Type B pancreatic cell (in vitro differentiated cells): ENCODE measurements at places on chromosomes 5 and 9.
A peak's percentile ranks its signal among the peaks of the same experiment; 100 is the strongest.

- H3K4me1 ChIP-seq = peaks cover 25% of the 10 kb centered on the region
- H3K36me3 ChIP-seq = no peaks in the 10 kb centered on the region
- H3K27ac ChIP-seq = no peak overlapping the region
- H3K4me3 ChIP-seq = no peak overlapping the region
- no peak for DNase-seq
These were observed 329.5 kb upstream of the PUM3 start for GRCh38 chr9:3173374-3173773.

DNA sequence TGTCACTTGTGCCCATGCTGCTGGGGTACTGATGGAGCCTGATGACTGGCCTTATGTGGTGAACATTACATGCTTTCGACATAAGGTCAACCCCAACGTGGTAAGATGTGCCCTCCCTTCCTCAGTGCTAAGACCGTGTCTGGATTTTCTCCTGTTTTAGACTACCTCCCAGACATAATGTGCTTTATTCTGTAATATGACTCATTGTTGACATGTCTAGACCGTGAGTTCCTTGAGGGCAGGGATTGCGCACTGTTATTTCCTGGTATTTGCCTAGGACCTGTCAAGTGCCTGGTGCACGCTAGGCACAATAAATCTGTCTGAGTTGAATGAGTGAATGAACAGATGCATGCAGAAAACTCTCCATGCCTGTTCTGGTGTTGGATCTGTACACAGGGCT, 346.0 kb downstream of the KDM4C start:
- H3K27me3 ChIP-seq = no peaks in the 10 kb centered on the region
- DNase-seq = no peak
- H3K27ac ChIP-seq = no peak overlapping the region
- H3K4me3 ChIP-seq = no peak overlapping the region
- H3K4me1 ChIP-seq = peaks cover 8% of the 10 kb centered on the region

DNA sequence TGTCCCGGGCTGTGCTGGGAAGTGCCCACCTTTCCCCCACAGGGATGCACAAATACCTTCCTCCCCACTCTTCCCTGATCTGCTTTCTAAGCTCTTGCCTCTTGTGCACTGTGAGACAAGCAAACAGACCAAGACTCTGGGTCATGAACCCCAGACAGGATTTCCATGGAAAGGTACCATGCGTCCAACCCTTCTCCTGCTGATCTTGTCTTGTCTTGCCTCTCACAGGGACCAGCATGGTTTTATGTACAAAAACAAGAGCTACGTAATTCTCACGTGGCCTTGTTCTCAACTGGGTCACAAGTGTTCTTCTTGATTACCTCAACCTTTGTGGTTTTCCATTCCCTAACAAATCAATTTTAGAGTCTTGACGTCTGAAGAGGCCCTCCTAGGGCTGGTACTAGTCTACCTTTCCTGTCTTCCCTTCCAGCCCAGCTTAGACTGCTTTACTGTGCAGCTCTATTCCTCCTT, 176.5 kb upstream of the MAP3K1 start:
- H3K27ac ChIP-seq = peak overlapping the region; percentile 60
- no peaks in the 10 kb centered on the region for H3K27me3 ChIP-seq
- H3K4me3 ChIP-seq = no peak overlapping the region
- H3K4me1 ChIP-seq = peaks cover 57% of the 10 kb centered on the region

- no peak overlapping the region for H3K4me3 ChIP-seq
- no peaks in the 10 kb centered on the region for H3K36me3 ChIP-seq
- H3K4me1 ChIP-seq = no peaks in the 10 kb centered on the region
- H3K27ac ChIP-seq = no peak overlapping the region
These were observed 374.0 kb upstream of the ADAMTS16 start for GRCh38 chr5:4766101-4766500.
